ENCODE measurements at places on chromosomes 7 and 10.

DNA sequence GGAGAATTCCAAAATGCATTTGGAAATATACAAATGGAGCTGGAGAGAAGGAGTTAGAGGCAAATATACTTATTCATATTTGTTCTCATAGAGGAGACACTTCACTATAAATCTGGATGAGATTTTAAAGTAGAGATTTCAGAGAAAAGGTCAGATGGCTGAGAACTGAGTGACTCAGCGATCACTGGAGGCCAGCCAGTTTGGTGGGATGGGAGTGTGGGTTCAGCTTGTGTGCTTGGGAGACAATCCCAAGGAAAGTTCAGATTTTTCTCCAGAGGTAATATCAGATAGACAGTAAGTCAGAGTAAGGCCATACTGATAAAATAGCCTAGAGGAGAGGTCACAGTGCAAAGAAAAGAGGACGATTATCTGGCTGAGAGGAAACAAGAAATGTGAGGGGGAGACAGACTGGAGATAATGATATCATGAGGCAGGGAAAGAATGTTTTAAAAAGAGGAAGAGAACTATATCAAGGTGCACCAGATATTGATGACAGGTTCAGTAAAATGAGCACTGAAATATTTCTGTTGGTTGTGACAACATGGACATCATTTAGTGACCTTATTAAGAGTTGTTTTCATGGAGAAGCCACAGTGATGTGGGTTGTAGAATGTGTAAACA is 67.0 kb downstream of the MDFIC start:
- no peak for DNase-seq

DNA sequence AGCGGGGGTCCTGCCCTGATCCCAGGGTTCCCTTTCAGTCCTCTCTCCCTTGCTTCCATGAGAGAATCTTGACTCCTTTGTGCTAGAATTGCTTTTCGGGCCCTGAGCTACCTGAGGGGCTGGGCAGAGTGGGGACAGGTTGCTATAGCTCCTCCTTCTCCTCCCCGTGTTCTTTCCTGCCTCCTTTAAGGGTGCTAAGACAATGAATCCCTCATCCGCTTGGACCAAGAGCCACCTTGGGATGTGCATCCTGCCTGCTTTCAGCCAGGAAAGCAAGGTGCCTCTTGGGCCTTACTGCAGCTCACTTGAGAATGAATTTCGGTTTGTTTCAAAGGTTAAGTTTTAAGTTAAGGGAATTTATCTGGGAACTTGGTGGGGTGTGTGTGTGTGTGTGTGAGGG is 53.6 kb downstream of the ADRA2A start:
- DNase-seq: peak; percentile 19

- DNase-seq: no peak
These were observed 9.6 kb downstream of the INMT start for GRCh38 chr7:30761214-30762156.

DNA sequence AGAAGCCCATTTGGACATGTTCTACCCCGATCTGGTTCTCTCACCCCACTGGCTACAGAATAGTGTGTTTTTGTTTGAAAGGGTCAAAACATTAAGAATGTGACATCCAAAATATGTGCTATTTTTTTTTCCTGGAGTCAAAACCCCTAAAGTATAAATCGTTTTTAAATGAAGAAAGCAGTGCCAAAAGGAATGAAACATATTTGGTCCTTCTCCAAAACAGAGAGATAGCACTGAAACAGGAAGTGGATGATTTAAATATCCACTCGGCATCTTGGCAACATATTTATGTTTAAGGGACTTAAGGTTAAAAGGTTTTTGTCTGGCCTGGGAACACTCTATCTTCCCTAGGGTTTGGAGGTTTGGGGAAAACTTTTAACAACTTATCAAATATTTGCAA is 32.3 kb downstream of the CALD1 start:
- no peak for DNase-seq

- DNase-seq: no peak
These were observed 147.4 kb downstream of the PRPF18 start for GRCh38 chr10:13734151-13734550.

DNA sequence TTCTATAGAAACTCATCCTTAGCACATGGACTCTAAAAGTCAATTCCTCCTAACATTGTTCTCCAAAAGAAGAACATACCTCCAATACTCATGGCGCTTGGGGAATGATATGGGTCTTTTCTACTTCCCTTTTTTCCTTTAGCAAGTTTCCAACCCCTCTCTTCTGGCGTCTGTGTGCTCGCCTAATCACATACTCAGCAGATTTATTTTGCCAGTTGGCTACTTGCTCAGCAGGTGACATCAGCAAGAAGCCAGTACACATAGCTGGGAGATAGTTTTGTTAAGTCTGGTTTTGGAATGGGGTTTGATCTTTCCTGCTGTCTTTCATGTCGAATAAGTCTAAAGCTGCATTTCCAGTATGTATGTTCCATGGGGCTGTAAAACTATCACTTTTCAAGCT is 193.8 kb downstream of the POM121L12 start:
- DNase-seq: no peak

GRCh38 chr10:90779548-90779947 is 78.3 kb downstream of the HTR7 start:
- DNase-seq: no peak

- DNase-seq: peak; percentile 73
These were observed 73.3 kb downstream of the CHST15 start for GRCh38 chr10:124019886-124020797.

- DNase-seq: peak; percentile 67
These were observed 10.6 kb downstream of the RPA3 start for GRCh38 chr7:7707806-7708205.

GRCh38 chr10:89574368-89574767 is 39.0 kb upstream of the SLC16A12 start:
- DNase-seq: no peak

GRCh38 chr10:74072503-74072902 is 74.6 kb downstream of the VCL start:
- no peak for DNase-seq

DNA sequence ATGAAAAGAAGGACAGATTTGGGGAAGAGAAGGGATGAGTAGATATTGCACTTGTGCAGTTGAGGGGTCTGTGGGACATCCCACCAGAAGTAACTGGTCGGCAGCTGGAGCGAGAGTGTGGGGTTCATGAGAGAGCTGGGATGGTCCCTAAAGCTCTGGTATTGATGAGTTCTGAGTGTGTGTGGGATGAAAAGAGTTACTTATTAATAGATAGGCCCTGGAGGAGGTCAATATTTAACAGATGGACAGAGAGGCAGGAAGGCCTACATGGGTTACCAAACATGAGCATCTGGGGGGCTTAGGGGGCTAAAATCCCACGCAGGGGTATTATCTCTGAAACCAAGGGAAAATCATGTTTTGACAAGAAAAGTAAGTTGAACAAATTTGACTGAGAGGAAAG is 95.7 kb upstream of the SFMBT2 start:
- no peak for DNase-seq

GRCh38 chr10:35640951-35641675 is 983 bp downstream of the FZD8 start:
- peak; percentile 88 for DNase-seq

GRCh38 chr7:134730411-134730829 is 49.0 kb upstream of the CALD1 start:
- DNase-seq: no peak

DNA sequence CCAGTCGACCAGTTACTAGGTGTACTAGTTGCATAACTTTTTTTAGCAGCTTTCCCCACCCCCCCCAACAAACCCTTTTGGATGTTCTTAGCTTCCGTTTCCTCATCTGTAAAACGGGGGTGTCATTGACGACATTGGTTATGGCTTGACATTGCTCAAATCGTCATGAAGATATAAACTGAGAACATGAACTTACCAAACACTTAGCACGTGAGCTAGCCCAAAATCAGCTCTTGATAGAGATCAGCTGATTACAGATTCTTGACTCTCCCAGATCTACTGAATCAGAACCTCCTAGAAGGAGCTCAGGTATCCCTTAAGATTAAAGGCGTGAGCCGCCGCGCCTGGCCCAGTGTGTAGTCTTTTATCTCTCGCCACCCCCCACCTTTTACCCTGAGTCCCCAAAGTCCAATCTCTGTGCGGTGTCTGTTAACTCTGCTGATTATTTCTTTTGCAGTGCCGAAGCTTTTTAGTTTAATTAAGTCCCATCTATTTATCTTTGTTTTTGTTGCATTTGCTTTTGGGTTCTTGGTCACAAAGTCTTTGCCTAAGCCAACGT is 1.0 kb upstream of the GNA12 start:
- DNase-seq: no peak

DNA sequence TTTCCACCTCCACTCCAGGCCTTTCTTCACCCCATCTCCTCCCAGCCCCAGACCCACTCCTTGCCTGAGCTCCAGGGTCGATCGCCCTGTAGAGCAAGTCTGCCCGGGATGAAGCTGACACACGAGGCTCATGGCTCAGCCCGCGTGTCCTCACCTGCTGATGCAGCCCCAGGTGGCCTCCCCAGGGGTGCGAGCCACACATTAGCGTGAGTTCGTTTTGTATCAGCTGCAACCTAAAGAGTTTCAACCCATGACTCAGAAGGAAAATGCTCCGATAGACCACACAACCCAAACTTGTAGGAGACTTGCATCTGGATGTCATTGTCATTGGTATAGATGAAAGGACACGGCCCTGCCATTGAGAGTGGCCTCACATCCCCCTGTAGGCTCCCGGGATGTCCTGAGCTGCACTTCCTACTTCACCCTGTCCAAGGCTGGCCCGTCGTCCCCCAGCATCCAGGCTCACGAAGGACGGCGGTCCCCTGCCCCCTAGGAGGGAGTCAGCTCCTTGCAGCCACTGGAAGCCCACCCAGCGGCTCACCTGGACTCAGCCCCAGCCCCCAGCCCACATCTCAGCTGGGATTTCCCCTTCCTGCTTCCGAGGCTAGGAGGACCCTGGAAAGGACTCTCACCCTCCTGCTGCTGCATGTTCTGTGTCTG is 97.7 kb downstream of the HTR5A start:
- no peak for DNase-seq

GRCh38 chr10:23439452-23439960 is 631 bp downstream of the OTUD1 start:
- peak; percentile 60 for DNase-seq

GRCh38 chr10:77256346-77256745 is 381.3 kb downstream of the KCNMA1 start:
- DNase-seq: no peak

DNA sequence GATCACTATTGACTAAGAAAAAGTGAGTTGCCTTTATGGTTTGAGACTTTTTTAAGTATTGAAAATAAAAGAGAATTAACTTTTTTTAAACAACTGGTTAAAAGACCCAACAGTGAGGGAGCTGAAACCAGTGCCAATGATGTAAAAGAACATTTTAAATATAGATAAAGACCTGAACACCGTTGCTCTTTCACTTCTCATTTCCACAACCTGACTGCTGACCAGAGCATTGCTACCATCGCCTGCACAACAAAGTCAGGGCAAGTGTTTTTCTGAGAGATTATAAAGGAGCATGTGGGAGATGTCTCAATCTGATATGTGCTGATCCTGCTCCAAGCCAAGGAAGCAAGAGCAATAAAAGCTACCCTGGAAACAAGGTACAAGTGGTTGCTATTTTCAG is 34.7 kb downstream of the IMMP2L start:
- no peak for DNase-seq

- no peak for DNase-seq
These were observed 1.7 kb upstream of the IGFBP3 start for GRCh38 chr7:45922810-45923209.

DNA sequence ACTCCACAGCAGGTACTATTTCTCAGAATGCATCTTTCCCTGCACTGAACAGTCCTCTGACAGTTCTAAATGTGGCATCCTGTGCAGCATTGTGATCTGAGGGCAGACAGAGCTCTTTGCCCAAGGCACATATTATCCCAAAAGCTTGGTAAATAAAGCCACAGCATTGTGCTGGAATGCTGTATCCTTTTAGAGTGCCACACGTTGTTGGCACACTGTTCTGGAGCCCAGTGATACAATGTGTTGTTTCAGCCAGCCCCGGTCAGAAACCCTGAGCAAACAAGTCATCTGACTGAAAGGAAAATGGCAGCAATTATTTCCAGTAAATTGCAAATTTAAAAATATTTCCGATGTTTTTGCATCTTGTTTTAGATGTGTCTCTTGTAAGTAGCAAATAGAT is 45.4 kb downstream of the NAMPT start:
- DNase-seq: no peak

DNA sequence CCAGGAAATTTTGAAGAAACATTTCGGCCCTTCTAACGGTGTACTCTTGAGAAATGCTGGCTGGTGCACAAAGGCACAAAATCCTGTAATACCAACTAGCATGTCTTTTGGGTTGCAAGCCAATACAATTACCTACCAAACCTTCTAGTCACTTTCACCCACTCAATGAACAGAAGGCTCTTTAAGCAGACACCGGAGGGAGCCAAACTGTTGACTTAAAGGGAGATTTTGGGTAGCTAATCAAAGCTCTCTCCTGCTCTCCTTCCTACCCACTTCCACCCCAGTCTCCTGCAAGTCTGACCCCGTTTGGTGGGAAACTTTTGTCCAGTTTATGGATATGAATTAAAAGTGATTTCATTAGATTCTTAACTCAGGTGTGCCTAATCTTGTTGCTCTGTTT is 24.0 kb downstream of the GRM3 start:
- no peak for DNase-seq

GRCh38 chr10:122373721-122374120 is 787 bp upstream of the PLEKHA1 start:
- DNase-seq: no peak

DNA sequence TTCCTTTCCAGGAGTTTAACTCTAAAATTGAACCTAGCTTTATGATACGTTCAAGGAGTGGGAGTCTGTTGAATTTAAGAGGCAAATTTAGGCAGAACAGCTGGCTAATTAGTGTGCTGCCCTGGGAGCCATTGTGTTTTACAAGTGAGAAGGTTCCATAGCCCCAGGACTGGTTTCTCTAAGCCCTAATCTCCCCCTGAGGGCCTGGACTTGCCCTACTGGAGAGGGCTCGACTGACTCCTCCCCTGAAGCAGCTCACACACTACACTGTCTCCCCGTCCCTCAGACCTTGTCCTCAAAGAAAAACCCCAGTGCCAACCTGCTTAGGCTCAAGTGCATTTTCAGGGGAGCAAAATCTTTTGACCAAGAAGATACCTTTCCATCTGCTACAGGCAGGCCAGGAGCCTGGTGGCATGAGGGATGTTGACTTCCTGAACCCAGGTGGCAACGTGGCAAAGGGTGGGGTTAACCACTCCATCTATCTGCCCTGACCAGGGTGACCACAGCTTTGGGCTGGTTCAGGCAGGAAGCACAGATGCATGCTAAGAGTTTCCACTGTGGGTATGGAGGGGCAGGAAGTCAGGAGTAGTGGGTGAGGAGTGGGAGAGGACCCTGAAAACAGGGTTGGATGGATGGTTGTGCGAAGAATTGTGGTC is 68.9 kb upstream of the CARD11 start:
- no peak for DNase-seq

GRCh38 chr7:19110776-19111175 is 6.7 kb downstream of the TWIST1 start:
- DNase-seq: no peak

GRCh38 chr7:72069263-72069662 is 342.9 kb downstream of the CALN1 start:
- DNase-seq: no peak
